ENCODE measurements at places on chromosomes 5 and 9. TPM values are rescaled to one million over a fixed set of nuclear protein-coding genes. Genes with fewer than 3 reads are reported as not detected.

Gene IFNA2
- not detected for total RNA-seq

Gene PCDHA7
- not detected for total RNA-seq

Gene SLCO4C1
- total RNA-seq = 0.10 TPM

Gene ANKRD18A
- 3.2 TPM for total RNA-seq

Gene LCN15
- total RNA-seq = not detected

Gene OR1L1
- total RNA-seq = not detected

Gene TRAF1
- total RNA-seq = 260 TPM

Gene RLN2
- 2.4 TPM for total RNA-seq

Gene IL31RA
- total RNA-seq = not detected
